ENCODE measurements at places on chromosomes 4 and X.

GRCh38 chr4:179415037-179415846, 1973.0 kb upstream of the AGA start:
- no peak for DNase-seq

- DNase-seq: no peak
These were observed 109.0 kb upstream of the ATOH1 start for GRCh38 chr4:93719552-93719951.

- DNase-seq: no peak
These were observed 1020.9 kb upstream of the INTU start for GRCh38 chr4:126611900-126612299.

DNA sequence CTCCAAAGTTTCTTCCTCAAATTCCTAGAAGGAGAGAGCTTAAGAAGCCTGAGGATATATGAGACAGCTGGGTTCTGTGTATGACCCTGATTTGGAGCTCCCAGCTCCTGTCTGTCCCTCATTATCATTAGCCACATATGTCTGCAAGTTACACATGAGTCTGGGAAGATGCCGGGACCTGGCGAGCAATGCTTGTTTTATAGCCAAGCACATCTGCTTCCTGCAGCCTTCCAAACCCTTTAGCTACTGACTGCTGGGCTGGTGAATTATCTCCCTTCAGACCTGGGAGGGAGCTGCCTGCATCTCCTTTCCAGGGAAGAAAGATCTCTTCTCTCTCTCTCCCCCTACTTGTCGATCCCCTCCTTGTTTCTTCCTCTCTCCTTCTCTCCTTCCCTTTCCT, 556.7 kb upstream of the BOD1L1 start:
- DNase-seq: no peak

DNA sequence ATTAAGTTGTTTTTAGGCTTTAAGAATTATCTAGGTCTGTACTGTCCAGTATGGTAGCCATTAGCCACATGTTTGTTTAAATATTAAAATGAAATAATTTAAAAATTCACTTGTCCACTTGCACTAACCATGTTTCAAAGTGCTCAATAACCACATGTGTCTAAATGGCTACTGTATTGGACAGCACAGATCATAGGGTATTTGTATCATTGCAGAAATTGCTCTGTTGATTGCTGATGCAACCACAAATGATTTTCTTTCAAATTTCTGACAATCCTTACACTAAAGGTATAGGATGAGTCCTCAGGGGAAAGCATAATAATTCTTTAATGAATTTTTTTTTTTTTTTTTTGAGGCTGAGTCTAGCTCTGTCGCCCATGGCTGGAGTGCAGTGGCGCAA, 84.9 kb downstream of the KDM6A start:
- DNase-seq: no peak

GRCh38 chr4:94442251-94442650, 9.5 kb upstream of the PDLIM5 start:
- no peak for DNase-seq

DNA sequence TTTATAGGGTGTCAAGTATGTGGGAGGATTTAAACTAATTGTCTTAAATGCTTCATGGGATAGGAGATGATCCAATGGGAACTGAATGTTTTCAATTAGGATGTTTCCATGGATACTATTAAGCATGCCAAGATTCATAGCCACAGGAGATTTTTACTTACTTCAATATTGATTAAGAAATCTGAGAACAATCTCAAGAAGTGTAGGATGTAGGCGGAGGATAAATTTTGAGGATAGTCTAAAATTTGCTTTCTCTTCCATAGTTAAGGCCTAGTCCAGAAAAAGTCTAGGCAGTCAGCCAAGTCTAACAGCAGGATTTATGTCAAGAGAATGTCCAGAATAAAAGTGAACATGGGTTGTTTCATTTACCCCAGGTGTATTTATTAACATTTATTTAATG, 32.8 kb downstream of the REPS2 start:
- no peak for DNase-seq

- no peak for DNase-seq
These were observed 88.8 kb downstream of the BCOR start for GRCh38 chrX:40008791-40009461.

DNA sequence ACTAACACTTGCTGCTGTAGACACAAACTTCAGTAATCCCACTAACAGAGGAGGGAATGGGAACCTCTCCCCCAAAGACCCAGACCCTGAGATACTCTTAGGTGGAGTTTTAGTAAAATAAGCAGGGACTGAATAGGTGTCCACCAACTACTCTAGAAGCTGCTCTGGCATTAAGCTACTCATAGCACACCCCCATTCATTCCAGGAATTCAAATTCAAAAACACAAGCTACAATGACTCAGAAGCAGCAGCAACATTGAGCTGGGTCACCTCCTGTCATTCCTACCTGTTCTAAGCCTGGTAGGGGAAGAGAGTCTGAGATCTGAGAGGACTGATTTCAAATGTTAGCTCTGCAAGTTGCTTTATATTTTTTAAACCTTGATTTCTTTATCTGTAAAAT, 135.4 kb upstream of the FRMPD4 start:
- no peak for DNase-seq

DNA sequence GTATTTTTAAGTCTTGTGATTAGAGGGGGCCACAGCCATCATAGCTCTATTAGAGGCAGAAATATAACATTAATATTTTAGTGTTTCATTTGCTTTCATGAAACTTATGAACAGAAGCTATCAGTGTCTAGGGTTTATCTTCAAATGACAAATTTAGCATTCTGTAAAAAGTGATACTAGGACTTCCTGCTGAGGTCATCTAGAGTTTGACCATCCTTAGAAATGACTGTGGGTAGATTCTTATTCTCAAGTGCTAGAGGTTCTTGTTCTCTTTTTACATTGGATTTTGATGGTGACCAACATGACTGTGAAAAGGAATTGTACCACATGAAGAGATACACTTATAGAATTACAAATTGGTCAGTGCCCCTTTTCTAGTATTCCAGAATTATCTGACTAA, 568.6 kb downstream of the RPA4 start:
- no peak for DNase-seq

- DNase-seq: no peak
These were observed 3.1 kb downstream of the SMS start for GRCh38 chrX:21943460-21944135.

DNA sequence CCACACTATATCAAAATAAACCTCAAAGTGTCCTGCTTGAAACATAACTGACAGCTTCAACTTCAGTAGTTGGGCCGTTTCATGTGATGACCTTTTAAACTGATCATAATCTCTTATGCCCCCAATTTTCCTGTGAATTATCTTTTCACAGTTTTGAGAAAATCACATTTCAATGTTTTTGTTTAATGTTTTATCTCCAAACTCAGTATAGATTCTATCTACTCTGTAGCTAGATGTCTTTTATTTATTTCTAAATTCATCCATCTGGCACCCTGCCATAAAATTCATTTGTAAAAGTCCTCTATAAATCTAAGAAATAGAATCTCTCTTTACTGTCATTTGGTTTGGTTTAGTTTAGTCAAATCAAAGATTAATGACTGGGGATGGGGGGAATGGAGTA, 557.3 kb downstream of the ANKRD50 start:
- DNase-seq: no peak

DNA sequence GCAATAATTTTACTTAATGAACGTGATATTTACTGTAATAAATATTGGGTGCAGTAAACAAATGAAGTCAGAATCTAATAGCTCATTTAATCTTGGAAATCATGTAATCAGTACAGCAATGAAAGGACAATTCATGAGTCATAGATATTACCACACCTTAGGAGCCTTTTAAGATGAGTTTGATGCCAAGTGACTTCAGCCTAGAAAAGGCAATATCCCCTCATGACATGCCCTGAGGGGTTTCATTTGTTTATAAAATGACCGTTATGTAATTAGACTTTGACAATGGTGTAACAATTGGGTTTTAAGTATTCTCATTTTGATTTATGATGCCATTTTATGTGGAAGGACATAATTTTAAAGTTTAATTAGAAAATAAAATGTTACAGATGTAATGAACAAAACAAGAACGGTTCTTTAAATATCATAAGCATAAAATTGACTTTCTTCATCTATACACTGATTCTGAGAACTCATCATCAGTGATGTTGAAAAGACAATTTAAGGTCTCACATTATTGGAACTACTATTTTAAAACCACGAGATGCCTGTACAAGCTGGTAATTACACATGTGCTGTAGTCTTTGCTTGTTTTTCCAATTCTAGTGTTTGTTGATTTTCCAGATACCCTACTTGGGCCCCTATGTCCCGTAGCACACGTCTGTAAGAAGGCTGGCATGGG, 5.0 kb downstream of the FGF2 start:
- no peak for DNase-seq

GRCh38 chrX:147533426-147533825, 378.3 kb upstream of the FMR1 start:
- no peak for DNase-seq

DNA sequence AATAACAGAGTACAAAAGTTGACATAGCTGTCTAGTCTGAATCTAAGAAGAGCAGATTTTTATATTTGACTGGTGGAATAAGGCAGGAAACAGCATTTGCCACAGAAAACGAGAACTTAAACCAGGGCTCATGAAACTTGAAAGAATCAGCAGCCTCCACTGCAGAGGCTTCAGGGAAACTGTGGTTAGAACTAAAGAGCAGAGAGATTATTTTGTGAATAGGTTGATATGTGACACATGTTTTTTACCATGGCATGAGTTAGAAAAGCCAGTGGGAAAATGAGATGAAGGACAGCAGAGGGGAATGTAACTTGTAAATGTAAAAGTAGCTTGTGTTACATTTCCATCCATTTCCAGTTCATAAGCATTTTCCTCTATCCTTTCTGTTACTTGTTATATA, 63.7 kb upstream of the CAMK2D start:
- DNase-seq: no peak

DNA sequence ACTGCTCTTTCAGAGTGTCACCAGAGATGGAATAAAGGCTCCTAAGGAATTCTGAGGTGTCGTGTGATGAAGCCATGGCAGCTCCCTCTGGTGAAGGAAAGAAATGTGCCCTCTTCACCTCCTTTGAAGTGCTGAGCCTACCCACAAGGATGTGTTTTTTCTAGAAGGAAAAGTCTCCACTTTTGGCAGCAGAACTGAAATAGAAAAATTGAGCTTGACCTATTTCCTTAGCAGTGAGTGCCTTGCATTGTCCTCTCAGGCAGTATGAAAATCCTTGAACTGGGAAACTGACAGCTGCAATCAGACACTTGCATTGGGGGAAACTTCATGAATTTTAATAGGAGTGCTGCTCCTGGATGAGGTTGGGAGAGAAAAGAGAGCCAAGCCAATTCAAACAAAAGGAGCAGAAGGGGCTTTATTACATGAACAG, 95.2 kb downstream of the DCLK2 start:
- DNase-seq: no peak

GRCh38 chr4:182454440-182455013, 211.3 kb downstream of the TENM3 start:
- no peak for DNase-seq

- no peak for DNase-seq
These were observed 26.8 kb downstream of the MGST2 start for GRCh38 chr4:139692309-139693012.

- no peak for DNase-seq
These were observed 54.2 kb upstream of the LIMCH1 start for GRCh38 chr4:41483771-41484170.

DNA sequence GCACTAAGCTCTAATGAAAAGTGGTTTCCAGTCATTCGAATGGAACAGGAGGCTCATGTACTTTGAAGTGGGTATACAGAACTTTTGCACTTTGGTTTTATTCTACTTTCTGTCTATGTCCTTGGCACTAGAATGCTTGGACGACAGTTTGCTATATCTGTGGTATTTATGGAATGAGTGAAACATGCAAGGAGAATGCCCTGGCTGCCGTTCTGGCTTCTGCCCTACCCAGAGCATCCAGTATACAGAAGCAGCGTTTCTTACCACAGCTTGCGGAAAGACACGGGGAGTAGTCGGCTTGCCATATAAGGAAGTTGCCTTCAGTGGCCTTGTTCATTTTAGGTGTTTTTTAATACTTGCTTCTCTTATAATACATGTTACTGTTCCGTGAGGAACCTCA, 98.0 kb downstream of the TBL1X start:
- DNase-seq: no peak

- no peak for DNase-seq
These were observed 2.8 kb downstream of the VEGFC start for GRCh38 chr4:176789955-176790354.
